ENCODE measurements at places on chromosomes 3 and 15.

DNA sequence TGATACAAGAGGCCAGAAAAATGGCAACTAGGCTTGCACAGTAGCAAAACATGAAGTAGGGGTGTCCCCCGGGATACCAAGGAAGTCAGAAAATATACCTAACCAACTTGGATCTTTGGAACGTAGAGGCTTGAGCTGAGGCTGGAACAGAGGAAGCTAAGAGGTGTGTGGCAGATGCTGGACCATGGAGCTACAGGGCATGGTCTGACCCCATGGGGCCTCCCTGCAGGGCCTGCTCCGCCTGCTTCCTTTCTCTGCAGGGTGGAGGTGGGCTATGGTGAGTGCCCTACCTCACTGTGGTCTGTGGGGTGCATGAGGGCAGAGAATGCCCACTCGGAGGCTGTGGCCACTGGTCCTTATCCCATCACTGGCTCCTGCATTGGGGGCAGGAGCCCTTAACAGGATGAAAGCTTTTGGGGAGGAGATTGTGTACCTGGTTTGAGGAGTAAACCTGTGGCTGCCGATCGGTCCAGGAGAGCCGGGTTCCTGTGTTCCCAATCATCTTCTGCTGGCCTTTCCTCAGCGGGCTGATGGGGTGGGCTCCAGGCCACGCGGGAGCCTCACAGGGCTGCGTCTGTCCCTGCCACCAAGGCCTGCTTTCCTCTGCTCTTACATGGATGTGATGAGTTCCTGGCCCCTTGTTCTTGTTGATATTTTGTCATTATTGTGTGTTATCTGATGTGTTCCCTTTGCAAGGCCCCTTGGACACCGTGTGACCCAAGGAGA is 96.8 kb downstream of the OCA2 start:
- DNase-seq = no peak

GRCh38 chr15:58477170-58477569 is 45.4 kb downstream of the LIPC start:
- DNase-seq = no peak

- no peak for DNase-seq
Measured at GRCh38 chr3:52763466-52763865, 7.3 kb downstream of the NEK4 start.

DNA sequence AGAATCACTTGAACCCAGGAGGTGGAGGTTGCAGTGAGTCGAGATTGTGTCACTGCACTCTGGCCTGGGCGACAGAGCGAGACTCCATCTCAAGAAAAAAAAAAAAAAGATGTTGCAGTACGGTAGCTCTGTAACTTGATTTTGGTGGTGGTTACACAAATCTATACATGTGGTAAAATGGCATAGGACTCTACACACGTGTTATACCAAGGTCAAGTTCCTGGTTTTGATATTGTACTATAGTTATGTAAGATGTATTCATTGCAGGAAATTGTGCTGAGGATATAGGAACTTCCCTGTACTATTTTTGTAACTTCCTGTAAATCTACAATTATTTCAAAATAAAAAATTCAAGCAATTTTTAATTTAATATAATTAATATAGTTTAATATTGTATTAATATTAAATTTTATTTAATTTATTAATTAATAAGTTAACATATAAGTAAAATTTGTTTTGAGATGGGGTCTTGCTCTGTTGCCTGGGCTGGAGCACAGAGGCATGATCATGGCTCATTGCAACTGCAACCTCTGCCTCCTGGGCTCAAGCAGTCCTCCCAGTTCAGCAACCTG is 9.9 kb downstream of the MYD88 start:
- DNase-seq = no peak

DNA sequence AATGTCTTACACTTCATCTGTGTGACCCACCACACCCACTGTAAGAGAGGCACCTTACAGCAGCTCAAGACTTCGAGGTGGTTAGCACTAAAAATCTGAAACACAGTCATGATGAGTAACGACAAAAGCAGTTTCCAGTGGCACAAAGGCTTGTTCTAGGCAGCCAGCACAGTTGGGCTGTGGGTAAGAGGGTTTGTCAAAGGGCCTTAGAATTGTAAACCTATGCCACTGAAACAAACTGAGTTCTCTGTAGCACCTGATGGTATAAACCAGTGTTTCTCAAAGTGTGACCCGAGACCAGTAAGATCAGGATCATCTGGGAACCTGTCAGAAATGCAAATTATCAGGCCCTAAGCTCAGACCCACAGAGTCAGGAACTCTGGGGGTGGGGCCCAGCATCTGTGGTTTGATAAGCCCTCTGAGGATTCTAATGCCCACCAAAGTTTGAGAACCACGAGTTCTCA is 36.5 kb downstream of the DAPK2 start:
- peak; percentile 4 for DNase-seq

DNA sequence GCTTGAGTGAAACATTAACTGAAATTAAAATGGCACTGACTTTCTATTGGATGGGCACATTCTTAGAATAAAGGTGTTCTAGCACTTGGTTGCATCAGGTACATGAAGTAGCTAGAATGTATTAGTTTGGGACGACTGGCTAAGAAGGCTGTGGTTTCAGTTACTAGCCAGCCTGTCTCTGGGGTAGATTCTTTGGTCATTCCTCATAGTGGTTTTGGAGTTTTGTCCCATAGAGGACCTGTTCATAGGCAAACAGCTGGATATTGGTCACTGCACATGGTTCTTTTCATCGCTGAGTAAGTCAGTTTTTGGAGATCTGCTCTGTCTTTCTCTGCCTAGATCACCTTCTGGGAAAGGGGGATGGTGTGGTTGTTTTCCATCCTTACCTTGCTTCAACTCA is 55.3 kb downstream of the ADAMTSL3 start:
- DNase-seq = no peak
